ENCODE measurements at places on chromosomes 16 and 17.

- no peak for DNase-seq
These were observed 30.0 kb upstream of the SLC38A10 start for GRCh38 chr17:81324851-81325713.

DNA sequence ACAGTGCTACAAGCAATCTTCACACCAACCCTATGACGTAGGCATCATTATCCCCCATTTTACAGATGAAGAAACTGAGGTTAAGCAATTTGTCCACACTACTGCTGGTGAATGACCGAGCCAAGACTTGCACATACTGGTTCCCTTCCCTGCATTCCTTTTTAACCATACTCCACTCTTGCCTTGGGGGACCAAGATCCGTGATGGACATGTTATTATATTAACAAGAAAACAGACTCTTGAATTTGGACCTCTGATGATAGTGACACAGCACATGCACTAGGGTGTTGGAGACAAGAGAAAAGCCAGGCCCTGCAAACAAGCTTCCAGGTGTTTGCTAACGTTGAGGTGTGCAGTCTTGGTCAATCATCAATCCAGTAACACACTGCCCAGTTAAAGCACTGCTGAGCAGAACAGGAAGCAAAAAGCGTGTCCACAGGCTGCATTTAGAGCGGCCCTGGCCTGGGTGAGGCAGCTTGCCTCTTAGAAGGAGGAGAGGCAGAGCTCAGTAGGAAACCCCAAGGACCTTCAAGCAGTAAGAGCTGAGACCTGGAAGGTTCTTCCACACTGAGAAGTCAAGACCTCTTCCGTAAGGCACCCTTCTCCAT is 36.7 kb downstream of the HNF1B start:
- no peak for DNase-seq

GRCh38 chr17:19664821-19665181 is 16.2 kb downstream of the ALDH3A2 start:
- DNase-seq = no peak

GRCh38 chr17:21376759-21377690 is 868 bp downstream of the KCNJ12 start:
- DNase-seq = peak; percentile 51

GRCh38 chr16:14369734-14370598 is 260.1 kb downstream of the PARN start:
- no peak for DNase-seq

GRCh38 chr16:20359997-20360396 is 7.5 kb upstream of the UMOD start:
- DNase-seq = no peak

DNA sequence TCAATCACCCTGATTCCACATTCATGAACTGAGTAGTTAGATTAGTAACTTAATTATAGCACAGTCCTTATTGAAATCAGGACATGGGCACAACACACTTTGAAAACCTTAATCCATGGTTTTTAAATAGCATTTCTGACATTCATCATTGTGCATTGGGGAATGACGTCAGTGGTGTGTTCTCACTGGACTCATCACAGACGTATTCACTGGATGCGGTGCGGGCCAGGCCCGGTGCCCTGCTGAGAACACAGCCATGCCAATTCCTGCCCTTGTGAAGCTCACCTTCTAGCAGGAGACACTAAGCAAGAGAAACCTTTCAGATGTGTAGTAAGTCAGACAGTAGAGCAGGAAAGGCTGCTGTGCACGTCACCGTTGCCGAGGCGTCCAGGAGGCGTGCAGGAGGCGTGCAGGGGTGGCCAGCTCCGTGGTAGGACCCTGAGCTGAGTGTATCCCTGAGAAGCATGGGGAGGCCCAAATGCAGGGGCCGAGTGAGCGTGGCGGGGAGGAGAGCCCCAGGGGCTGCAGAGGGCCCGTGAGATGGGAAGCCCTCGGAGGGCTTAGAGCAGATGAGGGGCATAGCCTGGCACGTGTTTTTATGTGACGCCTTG is 12.9 kb downstream of the BANP start:
- DNase-seq = no peak

DNA sequence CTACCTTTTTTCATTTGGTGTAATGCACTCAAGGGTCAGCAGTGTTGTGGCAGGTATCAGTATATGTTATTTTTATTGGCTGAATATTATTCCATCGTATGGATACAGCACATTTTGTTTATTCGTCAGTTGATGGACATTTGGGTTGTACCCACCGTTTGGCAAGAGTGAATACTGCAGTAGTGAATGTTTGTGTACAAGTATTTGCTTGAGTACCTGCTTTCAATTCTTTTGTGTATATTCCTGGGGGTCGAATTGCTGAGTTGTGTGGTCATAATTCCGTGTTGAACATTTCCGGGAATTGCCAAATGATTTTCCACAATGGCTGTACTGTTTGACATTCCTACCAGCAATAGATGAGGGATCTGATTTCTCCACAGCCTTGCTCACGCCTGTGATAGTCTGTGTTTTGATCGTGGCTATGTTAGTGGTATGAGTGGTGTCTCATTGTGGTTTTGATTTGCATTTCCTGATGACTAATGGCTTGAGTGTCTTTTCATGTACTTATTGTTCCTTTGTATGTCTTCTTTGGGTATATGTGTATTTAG is 108.4 kb downstream of the OR1D5 start:
- peak; percentile 59 for DNase-seq

Measured in NCI-H526 (cell line).